ENCODE measurements at places on chromosomes 11 and 22.

GRCh38 chr11:1345737-1346513 lies 36.5 kb upstream of the TOLLIP start:
- no peak for DNase-seq

DNA sequence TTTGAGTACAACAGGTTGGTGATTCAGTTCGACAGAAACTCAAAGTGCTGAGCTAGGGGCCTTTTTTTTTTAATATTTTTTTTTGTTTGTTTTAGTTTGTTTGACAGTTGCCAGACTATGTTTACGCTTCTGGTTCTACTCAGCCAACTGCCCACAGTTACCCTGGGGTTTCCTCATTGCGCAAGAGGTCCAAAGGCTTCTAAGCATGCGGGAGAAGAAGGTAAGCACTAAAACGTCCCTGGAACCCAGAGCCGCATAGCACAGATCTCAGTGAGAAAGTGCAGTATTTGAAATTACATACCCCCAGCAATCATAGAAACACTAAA lies 649 bp downstream of the PRRG4 start:
- no peak for DNase-seq

- no peak for DNase-seq
Measured at GRCh38 chr11:16773981-16774935, 35.8 kb downstream of the C11orf58 start.

DNA sequence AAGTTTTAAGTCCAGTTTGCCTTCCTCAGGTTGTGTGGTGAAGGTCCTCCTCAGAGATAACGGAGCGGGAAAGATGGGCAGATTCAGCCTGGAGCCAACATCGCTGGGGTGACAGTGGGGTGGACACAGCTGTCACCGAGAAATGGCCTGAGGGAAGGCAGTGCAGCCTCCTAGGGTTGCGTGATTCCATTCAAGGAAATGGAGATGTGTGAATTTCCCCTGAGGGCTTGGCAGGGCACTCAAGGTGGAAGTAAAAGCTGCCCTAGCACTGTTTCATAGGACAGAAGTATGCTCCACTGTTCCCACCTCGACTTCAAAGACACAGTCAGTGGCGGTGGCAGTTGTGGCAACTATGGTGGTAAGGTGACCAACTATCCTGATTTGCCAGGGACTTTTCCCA lies 15.4 kb upstream of the CAT start:
- no peak for DNase-seq

DNA sequence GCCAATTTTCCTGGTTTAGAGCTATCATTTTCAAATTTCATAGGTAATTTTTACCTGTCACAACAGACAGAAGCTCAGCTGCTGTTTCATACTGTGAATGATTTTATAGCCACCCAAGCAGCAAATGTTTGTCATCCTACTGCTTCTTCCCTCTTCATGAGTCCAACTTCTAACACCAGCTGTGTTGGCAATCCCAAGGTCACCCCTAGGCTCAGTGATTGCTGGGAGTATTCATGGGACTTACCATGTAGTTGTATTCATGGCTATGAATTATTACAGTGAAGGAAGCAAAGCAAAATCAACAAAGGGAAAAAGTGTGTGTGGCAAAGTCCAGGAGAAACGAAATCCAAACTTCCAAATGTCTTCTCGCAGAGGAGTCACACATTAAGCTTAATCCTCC lies 28.5 kb downstream of the CUL5 start:
- no peak for DNase-seq

DNA sequence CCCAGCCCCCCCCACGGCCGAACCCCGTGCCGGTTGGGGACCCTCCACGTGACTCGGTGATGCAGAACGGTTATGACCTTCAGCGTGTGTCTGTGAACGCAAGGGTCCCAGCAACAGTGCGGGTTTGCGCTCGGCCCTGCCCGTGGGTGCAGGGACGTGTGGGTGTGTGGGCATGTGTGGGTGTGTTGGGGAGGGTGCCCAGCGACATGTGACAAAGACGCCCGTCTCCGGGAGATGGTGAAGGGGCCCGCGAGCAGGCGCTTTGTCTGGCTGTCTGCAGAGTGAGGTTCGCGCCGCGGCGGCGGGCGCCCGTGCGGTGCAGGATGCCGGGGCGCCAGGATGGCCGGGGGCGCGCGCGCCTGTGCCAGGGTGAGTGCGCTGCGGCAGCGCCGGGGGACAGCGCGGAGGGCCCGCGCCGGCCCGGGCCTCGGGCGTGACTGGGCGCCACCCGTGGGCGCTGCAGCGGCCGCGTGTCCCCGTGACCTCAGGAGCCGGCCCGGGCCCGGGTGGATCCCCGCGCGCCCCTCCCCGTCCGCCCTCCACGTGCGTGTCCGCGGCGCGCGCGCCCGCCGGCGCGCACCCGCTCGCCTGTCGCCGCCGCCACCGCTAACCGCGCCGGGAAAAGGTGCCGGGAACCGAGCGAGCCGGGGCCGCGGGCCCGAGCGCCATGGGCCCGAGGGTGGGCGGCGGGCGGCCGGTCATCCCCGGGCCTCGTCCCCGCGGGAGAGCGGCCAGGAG lies at the start of gene LRFN4:
Gene LRFN4, plus strand, starts transcription at position 569 of the 738 bp plus-strand sequence. CDS start 681 bp downstream, outside the sequence.
- no peak for DNase-seq

GRCh38 chr11:45045683-45046471 lies 95.2 kb upstream of the TP53I11 start:
- DNase-seq: no peak

- no peak for DNase-seq
Measured at GRCh38 chr11:108803776-108804175, 138.9 kb downstream of the DDX10 start.

DNA sequence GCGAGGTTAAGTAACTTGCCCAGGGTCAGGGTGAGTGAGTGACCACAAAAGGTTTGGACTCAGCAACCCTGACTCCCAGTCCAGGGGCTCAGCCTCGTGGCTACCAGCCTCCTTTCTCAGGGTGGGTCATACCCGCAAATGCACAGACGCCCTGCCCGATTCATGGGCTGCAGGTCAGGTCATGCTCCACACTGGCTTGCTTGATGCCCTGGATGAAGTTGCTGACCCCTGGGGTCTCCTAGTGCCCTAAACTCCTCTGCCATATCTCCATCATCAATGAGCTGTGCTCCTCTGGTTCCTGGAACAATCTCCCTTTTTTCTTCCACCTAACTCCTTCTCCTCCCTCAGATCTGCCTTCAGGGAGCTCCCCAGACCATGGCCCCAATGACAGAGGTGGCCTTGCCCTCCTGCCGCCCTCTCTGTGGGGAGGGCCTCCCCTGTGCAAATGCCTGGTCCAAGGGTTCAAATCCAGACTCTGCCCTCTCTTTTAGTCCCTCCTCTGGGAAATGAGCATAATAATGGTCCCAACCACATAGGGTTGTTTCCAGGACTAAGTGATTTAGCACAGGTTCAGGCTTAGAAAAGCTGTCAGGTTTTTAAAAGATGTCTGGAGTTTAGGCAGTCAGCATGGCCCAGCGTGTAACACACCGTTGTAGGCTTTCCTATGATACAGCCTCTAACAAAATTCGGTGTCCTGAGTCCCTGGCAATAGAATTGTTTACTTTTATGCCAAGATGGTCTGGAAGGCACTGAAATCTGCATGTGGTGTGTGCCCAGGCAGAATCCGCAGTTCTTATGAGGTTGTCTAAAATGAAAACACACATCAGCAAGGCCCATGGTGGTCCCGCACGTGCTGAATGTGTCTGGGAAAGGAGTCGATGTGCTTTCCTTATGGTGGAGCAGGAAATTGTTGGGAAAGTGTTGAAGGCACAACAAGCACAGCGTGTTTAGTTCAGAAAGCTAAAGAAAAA lies 63.6 kb downstream of the CD82 start:
- DNase-seq: no peak

- DNase-seq: no peak
Measured at GRCh38 chr22:50604256-50605001, 3.8 kb downstream of the MAPK8IP2 start.

GRCh38 chr11:67278939-67279588 lies 10.0 kb upstream of the ANKRD13D start:
- DNase-seq: no peak

- DNase-seq: no peak
Measured at GRCh38 chr11:492427-493226, 14.4 kb downstream of the RNH1 start.

- DNase-seq: no peak
Measured at GRCh38 chr11:43856993-43857392, 23.6 kb upstream of the ALKBH3 start.

DNA sequence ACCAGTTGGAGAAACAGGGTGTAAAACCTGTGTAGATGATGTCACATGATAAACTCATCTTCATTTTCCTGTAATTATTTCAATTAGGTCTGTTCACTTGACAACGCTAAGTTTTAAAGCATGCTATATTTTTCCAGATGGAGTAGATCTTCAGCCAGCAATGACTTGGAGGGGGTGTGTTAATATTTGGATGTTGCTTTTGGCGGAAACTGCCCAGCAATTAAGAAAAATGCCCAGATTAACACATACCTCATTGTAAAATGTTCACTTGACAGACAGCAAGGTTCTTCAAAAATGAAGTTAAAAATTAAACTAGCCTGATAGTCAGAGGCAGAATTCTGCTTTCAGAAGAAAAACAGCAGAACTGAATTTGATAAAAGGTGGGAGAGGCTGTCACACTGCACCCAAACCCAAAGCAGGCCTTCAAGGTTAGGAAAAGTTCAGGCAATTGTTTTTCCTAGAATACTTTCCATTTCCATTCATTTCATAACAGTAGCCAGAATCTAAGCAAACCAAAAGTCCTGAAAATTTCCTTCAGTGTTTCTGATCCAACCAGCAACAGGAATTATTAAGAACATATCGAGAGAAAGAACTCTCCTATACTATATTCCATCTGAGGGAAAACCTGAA lies 33.0 kb downstream of the VSIG10L2 start:
- DNase-seq: no peak

DNA sequence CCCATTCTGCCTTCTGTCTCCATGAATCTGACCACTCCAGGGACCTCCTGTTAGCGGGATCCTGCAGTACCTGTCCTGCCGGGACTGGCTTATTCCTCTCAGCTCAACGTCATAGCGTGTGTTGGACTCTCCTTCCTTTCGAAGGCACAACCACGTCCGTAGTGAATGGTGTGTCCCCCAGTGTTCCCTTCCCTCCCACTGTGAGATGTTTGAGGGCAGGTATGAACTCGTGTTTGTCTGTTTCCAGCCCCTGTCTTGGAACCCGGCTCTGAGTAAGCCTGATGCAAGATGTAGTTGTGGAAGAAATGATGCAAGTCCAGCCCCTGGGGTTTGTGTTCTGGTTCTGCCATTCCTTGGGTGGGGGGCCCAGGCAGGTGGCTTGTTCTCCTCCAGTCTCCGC lies 10.5 kb upstream of the MYEOV start:
- DNase-seq: no peak

- no peak for DNase-seq
Measured at GRCh38 chr11:61747967-61748285, 4.5 kb upstream of the MYRF start.

DNA sequence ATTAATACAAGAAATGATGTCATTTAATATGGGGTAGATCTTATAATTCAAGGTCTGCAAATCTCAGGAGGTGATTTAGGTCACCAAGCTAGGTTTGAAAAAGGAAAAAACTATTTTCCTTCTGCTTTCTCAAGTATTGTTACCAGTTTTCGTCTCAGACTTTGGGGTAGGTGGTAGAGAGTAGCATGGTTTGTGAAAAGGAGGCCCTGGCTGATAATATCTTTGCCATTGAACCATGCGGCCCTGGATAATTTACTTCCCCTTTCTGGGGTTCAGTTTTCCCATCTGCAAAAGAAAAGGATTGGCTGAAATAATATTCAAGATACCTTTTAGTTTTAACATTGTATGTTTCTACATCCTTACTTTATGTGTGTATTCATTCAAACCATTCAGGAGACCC lies 92.1 kb downstream of the WNT11 start:
- no peak for DNase-seq

DNA sequence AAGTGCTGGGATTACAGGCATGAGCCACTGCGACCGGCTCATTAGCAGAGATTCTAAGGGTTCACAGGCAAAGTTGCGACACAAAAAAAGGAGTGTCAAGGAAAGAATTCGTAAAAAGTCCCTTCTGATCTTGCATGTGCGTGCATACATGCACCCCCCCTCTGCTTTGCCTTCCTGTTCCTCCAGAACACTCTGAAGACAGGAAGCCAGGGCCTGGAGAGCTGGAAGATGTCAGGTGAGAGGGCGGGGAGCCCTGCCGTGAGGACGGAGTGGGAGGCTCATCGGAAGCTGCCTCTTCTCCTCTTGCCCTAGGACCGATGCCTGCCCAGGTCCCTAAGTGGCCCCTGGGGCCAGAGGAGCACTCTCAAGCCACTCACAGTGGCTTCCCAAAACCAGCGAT lies 89.1 kb downstream of the LARGE1 start:
- DNase-seq: no peak

DNA sequence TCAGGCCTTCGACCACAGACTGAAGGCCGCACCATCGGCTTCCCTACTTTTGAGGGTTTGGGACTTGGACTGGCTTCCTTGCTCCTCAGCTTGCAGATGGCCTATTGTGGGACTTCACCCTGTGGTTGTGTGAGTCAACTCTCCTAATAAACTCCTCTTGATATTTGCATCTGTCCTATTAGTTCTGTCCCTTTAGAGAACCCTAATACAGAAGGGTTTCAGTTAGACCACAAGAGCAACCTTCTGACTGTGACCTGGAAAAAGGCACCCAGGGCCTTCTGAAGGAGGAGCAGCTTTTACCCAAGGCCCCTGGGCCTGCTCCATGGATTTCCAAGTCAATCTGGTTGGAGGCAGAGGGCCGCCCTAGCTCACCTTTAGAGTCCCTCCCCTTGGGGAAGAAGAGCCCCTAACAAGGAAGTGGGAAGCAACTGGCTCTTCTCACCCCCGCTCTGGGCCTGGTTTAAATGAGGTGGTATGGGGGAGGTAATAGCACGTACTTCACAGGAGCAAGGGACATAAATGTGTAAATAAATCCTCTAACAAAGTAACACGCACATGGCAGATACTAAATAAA lies 11.2 kb upstream of the CHST1 start:
- DNase-seq: no peak

DNA sequence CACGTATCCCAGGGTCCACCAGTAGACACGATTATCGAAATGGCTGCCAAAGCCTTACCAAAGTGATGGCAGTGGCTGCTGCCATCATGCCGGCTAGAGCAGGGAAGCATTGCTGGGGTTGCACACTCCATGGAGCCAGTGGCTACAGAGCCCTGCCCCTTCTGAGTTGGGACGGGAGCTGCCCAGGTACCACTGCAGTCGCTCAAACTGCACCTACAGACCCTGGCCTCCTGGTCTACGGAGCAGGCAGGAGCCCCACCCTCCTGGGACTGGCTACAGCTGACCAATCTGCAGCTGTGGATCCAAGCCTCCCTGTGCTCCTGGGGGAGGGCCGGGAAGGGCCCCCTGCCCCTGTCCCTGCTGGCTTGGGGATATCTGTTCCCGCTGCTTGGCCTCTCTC lies 111.4 kb downstream of the ATG16L2 start:
- DNase-seq: no peak
